ENCODE measurements at places on chromosomes 3 and 15.

DNA sequence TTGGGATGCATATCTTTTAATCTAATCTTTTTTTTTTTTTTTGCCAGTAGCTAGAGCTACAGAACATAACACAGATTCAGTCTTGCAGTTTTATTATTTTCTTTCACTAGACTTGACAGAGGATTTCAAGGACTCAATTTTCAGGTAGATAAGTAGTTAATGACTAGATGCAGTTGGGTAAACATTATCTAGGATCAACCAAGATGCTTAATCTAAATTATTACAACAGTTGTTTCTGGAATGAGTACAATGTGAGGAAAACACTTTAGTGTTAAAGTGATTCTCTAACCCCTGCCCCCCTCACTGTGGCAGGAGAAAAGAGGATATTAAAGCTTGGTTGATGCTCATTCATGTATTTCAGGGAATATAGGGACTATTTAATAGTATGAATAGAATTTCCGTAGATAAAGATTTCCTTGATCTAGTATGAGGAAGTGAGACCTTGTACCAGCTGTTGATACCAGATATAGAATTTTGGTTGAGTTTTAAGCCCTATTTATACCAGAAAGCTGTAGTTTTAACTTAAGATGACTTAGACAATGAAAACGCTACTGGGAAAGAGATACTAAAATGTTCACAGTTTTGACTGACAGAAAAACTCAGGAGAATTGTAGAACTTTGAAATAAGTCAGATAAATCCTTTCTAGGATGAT lies 389.0 kb upstream of the C2CD4B start:
- DNase-seq = no peak

- DNase-seq = no peak
Observed at GRCh38 chr15:41877631-41878354, 16.1 kb downstream of the SPTBN5 start.

DNA sequence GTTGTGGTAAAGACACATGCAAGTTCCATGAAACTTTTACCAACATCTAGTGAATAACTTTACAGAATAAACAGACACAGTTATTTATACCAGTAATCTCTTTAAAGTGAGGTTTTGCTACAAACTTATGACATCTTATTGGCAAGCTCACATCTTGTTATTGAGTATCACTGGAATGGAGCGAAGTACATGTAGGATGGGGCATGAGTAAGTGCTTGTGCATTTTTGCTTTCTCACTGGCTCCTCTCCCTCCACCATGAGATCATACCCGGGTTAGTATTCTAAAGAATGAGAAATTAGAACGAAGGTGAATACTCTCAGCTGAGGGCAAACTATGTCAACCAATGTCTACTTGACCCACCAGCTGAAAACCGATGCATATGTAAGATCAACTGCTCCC lies 193.3 kb upstream of the ZNF717 start:
- DNase-seq = peak; percentile 4

GRCh38 chr3:66561367-66561766 lies 60.5 kb upstream of the LRIG1 start:
- no peak for DNase-seq

GRCh38 chr3:187131981-187132380 lies 7.3 kb downstream of the RPL39L start:
- peak; percentile 4 for DNase-seq

DNA sequence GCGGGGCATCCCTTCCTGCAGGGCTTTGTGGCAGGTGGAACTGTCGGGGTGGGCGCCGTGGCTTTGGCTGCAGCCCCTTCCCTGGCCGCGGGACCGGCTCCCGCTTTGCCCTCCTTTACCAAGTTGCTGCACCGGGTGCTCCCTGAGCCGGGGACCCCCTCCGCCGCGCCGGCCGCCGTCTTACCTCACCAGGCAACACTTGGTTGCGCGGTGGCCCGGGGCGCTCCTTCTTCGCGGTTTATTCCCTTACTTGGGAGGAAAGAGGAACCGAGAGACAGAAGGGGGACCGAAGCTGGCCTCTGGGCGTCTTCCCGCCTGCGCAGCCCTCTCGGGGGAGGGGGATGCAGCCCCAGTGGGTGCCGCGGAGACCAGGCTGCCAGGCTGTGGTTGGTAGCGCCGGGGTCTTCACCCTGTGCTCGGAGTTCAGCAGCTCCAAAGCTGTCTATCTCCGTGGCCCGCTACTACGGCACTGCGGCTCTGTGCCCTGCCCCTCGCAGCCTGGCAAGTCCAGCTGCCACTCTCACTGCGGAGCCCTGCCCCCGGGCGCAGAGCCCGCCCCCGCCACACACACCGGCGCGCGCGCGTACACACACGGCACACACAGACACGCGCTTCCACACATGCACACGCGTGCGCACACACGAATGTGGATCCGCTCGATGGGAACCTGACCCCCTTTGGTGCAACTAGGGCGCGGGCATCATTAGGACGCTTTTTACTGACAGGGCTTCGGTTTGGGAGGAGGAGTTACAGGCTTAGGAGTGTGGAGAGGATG lies at the start of gene DGKG:
DGKG (minus strand) TSS at position 473 of the 775 bp plus-strand sequence. CDS start 41,775 bp downstream, outside the sequence.
- no peak for DNase-seq

DNA sequence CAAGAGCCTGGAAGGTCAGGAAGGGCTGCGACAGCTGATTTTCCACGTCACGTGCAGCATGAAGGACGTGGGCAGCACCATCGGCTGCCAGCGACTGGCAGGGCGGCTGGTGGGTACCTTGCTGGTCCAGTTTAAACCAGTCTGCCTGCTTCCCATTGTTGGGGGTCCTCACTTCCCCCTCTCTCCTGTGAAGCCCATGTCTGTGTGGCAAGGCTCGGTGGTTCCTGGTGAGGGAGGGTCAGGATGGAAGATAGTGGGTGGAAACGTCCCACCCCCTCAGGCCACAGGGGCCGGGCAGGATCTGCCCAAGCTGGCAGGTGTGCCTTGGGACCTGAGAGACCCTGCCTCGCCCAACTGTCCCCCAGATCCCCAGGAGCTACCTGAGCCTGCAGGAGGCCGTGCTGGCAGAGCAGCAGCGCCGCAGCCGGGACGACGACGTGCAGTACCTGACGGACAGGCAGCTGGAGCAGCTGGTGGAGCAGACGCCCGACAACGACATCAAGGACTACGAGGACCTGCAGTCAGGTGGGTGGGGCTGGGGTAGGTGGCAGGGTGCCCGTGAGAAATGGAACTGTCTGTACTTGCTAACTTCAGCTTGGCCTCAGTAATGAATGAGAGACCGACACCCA lies 108.2 kb downstream of the LRRK1 start:
- no peak for DNase-seq

- DNase-seq = no peak
Observed at GRCh38 chr3:111929484-111929883, 49.3 kb upstream of the ABHD10 start.

DNA sequence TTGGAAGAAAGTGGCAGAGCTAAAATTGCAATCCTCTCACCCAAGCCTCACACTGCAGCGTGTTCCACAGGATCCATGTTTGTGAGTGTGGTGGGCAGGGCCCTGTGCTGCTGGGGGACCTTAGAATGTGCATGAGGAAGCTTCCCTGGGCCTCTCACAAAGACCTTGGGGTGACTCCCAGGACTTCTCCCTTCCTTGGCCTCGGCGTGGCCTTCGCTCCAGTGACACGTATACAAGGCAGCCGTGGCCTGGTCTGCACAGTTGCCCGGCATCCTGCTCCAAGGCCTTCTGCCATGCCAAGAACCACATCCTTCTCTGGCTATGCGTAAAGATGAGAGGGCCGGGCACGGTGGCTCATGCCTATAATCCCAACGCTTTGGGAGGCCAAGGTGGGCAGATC lies 196.4 kb downstream of the UACA start:
- DNase-seq = no peak

- no peak for DNase-seq
Observed at GRCh38 chr3:132549169-132549568, 47.9 kb upstream of the ACKR4 start.

DNA sequence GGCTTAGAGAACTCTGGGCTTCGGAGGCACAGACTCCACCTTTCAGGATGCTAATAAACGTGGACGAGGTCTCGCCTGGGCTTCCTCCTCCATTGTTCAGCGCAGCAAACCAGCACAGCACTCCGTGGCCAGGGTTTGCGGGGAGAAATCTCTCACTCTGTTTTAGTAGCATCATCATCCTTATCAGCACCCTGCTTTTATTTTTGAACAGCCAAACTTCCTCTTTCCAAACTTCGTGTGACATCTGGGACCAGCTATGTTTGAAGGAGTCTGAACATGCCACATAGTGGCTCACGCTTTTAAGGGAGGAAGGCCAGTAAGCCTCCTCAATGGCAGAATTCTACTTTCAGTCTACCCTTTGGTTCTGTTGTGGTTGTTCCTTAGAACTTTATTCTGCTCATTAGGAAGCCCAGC lies 149.0 kb downstream of the PGPEP1L start:
- DNase-seq = no peak

GRCh38 chr3:12993517-12994356 lies 79.5 kb downstream of the IQSEC1 start:
- DNase-seq = no peak

DNA sequence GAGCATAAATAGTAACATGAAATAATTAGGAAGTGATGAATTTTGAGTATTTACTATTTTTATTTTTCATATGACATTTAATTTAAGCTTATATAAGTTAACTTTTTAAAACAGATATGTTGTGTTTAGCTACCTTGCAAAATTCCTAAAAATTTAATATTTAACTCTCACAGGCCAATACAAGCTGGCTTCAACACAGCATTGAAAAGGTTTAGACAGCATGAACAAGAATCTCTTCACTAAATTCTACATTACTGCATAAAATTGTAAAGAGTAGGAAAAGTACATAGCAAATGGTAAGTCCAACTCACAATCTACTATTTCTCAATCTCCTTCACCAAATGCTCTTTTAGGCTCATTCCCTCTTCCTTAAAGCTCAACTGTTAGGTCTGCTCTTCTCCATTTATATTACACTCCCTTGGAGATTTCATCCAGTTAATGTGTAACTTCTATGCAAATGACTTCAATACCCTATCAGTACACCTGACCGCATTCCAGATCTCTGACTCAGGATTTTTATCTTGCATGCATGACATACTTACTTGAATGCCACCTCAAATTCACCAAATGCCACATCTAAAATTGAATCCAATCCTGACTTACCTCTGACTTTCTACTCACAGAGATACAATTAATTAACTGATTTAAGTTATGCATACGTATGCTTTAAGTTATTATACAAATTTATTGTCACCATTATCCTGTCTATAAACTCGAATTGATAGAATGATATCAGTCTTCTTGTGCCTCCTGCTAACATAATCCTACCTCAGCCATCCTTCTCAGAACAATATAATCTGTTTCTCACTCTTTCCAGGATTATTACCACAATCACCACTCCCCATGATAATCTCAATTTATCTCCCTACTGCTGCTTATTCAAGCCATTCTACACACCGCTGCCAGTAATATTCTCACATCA lies 127.0 kb downstream of the STAG1 start:
- DNase-seq = peak; percentile 17

- no peak for DNase-seq
Observed at GRCh38 chr3:101879102-101879501, 29.8 kb downstream of the NFKBIZ start.

- no peak for DNase-seq
Observed at GRCh38 chr3:171357721-171358120, 102.5 kb downstream of the TNIK start.

DNA sequence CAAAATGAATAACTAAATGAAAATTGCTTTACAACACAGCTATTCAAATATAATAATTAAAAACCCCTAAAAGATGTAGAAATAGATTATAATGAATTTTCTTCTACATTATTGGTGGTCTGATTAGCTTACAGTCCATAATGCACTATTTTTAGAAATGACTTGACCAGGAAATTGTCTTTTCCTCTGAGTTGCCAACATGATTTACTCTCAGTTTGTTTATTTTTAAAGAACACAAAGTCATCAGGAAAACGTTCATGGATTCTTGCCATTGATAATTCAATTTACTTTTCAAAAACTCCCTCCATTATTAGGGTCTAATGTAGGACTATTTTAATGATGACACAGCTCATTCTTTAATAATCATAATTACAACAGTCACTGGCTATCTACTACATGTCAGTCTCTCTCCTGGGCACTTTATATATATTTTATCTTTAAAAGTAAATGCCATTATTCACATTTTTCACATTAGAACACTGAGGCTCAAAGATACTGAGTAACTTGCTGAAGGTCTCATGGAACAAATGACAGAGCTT lies 1.1 kb downstream of the TM4SF18 start:
- no peak for DNase-seq

DNA sequence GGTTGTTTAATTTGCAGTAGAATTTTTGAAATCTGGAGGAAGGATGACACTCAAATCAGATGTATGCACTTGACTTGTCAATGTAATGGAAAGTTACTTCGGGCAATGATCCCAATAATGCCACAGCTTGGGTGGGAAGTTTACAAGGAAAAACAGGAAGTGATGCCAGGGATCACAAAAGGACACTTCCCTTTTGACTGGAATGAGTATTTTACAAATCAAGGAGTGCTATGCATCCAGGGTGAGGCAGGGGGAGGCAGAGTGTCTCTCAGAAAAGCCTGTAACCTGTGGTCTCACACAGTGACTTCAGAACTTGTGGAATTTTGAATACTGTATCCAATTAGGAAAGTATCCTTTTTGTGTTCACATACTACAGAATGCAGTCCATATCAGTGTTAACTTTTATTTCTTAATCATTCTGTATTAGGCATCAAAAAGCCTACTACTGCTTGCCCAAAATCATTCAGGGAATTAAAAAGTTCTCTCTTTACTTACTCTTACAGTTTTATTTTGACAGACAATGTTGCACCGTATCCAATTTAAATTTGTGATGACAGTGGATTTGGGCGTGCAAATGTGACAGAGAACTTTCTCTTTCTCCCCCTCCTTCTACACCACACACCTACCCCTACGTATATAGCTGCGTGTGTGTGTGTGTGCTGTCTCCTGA lies 445.1 kb downstream of the MECOM start:
- peak; percentile 76 for DNase-seq

GRCh38 chr15:60237446-60237845 lies 160.3 kb downstream of the ANXA2 start:
- no peak for DNase-seq

GRCh38 chr15:78243491-78243941 lies 9.2 kb upstream of the ACSBG1 start:
- DNase-seq = peak; percentile 27

DNA sequence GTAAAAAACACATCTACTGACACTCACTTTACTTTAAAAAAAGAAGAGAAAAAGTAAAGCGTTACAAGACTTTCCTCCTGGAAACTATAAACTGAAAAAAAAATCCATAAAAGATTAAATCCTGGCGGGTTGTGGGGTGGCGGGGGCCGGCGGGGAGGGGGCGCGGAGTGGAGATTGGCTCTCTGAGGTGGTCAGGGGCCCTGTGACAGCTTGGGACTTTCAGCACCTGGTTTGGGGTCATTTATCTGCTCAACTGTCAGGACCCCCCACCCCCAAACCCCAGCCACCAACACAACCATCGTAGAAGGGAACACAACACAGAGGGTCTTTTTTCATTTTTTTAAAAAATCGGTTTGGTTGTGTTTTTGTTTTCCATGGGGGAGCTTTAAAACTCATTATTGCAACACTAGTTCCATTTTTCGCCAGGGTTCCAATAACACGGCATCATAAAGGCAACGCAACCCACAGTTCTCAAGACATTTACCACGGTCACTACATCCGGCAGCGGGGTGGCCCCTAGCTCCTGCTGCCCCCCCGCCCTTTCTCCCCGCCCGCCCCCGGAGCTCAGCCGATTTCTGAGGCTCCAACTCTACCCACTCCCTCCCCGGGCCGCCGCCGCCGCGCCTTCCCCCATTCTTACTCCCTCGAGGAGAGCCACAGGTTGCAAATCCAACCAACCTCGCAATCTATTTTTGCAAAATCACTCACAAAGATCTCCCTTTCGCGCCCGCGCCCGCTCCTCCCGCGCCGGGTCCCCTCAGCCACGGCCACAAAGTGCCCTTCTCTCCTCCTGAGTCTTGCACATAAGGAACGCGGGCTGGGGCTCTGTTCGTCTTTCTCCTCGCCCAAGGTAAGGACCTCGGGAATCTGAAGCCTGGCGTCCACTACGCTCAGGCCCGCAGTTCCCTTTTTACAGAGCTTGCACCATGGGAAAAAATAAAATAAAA lies 1.8 kb downstream of the BCL6 start:
- peak; percentile 41 for DNase-seq
